ENCODE measurements at places on chromosomes 13 and 19.

- DNase-seq, result no peak
These were observed 9.6 kb downstream of the TINCR start for GRCh38 chr19:5558101-5558621.

DNA sequence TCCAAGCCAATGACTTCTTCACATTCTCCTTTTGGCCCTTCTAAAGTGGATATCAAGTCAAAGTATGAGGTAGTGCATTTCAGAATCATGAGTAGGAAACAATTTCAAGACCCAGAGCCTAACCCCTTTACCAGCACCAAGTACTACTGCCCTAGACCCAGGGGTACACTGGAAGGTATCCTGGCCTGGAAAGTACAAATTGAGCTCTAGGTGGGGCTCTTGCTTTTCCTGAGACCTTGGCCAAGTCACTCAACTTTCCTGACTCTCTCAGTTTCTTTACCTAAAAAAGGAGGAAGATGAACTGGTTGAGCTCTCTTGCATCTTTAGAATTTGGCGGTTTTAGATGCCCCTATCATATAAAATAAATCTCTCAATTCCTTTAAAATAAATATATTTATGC lies 204.7 kb downstream of the FGF14 start:
- no peak for DNase-seq

DNA sequence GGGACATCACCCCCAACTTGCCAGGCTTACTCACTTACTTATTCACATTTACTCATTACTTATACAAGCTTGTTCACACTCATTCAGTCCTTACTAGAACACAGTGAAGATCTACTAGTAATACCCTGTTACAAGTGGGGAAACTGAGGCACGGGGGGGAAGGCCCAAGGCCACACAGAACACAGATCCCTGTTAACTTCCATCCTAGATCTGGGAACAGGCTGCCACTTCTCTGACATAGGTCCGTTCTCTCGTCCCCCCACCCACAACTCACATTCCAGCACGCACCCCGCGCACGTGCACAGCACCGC lies 1.5 kb upstream of the NRTN start:
- no peak for DNase-seq

DNA sequence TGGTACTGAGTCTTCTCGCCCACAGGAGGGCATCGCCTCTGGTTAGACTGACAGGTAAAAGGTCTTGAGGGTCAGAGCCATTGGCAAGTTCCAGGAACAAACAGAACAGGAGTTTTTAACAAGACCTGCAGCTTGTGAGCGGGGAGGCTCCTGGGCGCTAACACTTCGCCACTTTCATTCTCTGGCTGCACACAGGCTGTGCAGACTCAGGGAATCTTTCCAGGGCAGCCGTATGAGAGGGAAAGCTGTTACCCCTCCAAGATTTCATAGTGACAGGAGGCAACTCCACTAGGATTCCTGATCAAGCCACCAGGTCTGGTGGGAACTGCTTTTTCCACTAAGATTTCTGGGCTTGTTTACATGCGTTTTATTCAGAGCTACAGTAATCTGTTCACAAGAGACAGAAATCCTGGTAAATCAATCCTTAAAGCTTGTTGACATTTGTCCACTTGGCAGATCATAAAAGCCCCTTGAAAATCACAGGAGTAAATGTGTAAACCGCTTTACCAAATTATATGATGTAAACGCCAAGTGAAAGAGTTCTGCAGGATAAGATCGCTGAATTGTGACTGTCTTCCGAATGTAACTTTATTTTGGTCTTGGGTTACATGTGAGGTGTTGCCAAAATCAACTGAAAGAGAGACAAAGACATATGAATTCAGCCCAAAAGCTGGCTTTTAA lies 190.6 kb downstream of the MZT1 start:
- DNase-seq, result no peak

DNA sequence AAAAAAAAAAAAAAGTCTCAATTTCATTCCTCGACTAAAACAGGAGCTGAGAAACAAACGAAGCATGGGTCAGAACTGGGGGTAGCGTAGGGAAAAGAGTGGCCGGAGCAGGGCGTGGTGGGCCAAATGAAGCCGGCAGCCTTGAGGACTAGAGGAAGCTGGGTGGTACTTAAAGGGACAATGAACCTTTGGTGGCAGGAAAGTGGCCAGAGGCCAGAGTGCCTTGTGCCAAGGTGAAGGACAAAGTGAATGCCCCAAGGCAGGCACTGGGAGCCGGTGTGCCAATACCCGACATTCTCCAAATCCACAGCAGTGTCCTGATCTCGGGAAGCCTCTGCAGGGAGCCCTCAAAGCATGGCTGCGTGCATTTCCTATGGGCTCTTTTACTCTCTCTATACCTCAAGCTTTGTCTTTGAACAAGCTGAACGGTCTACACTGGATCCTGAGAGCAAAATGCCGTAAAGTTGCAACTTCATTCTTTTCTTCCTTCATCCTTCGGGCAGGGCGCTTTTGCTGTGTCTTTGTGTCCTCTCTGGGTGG lies 195.0 kb upstream of the KL start:
- DNase-seq, result no peak

GRCh38 chr13:113754242-113754641 lies 4.8 kb upstream of the TMEM255B start:
- DNase-seq, result no peak

DNA sequence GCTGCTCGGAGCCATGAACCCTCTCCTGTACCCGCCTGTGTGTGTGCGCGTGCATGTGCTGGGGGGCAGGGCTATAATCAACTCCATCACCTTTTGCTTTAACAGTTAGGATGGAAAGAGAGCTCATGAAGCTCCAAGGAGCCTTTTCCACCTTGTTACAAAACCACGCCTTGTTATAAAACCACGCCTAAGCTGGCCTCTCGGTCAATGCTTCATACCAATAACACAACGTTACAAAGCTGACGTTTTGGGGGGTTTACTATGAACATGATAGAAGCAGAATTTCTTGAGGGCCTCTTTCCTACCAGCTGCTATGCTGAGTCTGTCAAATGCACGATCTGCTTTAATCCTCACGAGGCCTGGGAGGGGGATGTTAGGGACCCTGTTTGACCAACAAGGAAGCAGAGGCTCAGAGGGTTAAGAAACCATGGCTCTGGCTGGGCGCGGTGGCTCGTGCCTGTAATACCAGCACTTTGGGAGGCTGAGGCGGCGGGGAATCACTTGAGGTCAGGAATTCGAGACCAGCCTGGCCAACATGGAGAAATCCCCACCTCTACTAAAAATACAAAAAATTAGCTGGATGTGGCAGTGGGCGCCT lies 11.9 kb downstream of the CAPS start:
- DNase-seq, result no peak

DNA sequence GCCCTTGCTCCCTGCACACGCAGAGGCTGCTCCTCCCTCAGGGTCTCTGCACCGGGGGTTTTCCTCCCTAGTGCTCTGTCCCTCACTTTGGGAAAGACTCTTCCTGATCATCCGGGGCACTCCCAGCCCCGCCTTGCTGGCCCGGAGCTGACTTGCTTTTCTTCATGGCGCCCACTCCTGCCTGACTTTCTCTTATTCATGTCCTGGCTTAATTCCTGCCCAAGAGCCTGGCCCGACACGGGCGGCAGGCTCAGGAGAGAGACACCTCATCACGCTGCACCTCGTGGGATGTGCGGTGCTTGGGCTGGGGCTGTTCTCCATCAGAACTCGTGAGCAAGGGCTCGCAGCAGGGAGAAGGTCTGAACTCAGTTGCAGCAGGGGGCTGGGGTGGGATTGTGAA lies 11.8 kb upstream of the PLA2G4C start:
- DNase-seq, result no peak

- no peak for DNase-seq
These were observed 368.8 kb upstream of the TSHZ3 start for GRCh38 chr19:31718032-31718431.

- peak; percentile 15 for DNase-seq
These were observed 3.6 kb upstream of the IFNL2 start for GRCh38 chr19:39264306-39265290.

- no peak for DNase-seq
These were observed 46.4 kb upstream of the ZNF536 start for GRCh38 chr19:30325676-30326392.

DNA sequence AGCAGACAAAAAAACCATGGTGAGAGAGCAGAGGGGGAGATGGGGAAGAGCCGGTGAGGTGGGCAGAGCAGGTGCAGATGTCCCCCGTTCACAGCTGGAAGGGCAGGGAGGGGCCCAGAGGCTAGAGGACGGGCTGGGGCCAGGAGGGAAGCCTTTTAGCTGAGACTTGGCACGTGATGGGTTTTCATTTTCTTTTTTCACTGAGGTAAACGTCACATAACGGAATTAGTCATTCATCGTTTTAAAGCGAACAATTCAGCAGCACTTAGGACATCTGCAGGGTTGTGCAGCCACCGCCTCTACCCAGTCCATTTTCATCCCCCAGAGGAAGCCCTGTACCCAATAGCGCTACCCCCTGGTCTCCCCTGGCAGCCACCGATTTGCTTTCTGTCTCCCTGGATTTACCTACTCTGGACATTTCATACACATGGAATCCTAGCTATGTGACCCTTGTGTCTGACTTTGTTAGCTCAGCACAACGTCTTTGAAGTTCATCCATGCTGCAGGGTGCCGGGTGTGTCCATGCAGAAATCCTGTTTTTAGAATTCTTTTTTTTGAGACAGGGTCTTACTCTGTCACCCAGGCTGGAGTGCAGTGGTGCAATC lies 16.0 kb upstream of the EMC10 start:
- DNase-seq, result peak; percentile 87

- DNase-seq, result no peak
These were observed 35.2 kb downstream of the SLC25A42 start for GRCh38 chr19:19098703-19099632.

GRCh38 chr13:87986639-87987250 lies 315.6 kb downstream of the SLITRK5 start:
- DNase-seq, result no peak

DNA sequence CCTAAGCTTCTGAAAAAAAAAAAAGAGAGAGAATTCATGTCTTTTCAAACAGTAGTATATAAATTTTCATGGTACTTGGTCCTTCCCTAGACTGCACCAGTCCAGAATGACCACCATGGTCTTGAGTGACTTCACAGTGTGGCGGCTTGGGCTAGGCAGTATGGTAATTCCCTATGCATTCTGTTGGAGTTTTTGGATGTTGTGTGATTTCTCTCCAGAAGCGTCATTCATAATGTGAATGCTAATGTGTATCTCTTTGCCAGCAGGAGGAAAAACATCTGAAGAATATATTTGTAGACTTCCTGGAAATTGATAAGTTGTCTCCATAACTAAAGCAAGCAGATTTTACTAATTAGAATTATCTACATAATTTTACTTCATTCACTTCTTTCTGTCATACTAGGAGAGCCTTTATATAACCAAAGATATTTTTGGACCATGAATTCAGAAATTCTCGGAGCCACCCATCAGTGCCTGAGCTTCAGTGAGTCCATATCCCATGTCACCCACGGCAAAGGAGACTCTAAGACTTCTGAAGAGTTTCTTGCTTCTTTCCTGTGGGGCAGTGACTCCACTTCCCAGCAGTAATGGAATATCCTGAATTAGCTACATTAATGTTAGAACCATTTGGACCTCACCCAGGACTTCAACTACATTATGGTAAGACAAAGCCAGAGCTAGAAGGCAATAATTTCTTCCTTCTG lies 8.4 kb downstream of the STARD13 start:
- DNase-seq, result no peak

- no peak for DNase-seq
These were observed 9.9 kb upstream of the RCBTB2 start for GRCh38 chr13:48542581-48543341.

DNA sequence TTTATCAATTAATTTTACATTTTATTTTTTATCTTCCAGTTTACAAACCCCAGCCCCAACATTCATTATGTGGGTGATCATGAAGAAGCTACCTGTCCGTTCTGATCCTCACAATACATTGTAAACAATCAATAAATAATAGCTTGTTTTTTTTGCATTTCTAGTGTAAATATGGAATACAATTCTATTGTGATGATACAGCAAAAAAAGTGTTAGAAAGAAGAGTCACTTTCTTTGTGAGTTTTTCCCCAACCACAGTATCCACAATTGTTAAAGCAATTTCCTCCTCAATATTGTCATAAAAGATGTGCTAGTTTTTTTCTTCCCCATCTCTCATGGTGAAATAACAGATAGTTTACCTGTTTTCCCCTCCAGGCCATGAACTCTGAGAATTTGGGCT lies 30.3 kb upstream of the ZNF835 start:
- no peak for DNase-seq

DNA sequence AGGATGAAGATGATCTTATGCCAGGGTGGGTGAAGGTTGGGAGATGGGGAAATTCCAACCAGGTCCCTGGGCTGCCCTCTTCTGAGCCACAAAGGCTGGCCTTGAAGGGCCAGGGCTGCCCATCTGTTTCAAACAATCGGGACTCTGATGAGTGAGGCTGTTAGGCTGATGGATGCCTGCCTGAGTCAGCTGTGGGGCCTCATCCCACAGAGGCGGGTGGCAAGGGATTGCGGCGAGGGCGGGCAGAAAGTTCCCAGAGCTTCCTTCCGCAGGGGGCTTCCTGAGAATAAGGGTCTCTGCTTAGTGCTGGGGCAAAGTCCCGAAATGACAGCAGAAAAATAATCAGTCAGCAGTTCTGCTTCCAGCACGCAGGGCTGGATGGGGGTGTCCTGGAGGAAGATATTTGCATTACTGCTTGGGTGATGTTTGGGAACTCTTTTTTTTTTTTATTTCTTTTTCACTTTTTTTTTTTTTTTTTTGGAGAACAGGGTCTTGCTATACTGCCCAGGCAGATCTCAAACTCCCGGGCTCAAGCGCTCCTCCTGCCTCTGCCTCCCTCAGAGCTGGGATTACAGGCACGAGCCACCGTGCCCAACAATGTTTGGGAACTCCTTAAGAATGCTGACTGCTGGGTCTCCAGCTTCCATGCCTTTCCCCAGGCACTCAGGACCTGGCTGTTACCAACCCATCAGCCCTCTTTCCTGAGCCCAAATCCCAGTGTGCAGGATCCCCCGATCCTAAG lies 14.1 kb downstream of the SH3GL1 start:
- DNase-seq, result no peak

- DNase-seq, result no peak
These were observed 138.0 kb downstream of the ENOX1 start for GRCh38 chr13:43648733-43649132.

DNA sequence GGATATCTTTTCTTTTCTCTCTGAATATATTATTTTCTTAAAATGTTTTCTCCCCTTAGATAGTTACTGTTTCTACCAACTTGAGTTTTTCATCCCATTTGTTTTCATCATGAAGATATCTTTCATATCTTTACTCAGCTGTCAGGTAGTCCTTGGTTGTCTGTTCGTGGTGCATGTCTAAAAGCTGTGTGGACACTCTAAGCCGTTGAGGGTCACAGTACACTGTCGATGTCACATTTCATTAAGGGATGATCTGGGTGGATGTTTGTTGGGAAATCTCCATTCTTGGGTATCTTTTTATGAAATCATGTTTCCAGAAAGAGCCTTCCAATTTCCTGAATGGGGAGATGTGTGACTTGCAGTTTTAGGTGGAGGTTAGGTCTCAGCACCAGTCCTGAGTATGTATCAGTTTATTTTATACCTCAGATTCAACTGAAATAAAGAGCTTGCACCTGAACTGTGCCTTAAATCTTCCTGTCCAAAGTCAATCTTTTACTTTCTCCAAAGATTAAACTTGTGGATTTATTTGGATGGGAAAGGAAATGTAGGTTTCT lies 23.2 kb downstream of the ZMYM2 start:
- no peak for DNase-seq

Data from B cell (primary cell).